Erythroblast (primary cell): ENCODE measurements at places on chromosomes 5 and 9.

DNA sequence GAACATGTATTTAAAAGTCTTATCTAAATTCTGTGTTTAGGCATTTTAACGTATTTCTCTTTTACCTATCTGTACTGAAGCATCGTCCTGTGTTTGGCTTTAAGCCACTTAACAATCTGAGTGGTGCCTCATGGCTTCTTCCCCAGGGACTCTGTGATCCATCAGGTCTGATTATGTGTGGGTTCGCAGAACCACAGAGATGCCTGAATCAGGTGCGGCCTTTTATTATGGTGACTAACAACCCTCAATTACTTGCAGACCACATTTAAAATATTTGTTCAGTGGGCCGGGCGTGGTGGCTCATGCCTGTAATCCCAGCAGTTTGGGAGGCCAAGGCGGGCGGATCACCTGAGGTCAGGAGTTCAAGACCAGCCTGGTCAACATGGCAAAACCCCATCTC, 39.6 kb upstream of the SAP30L start:
- DNase-seq = no peak

- peak; percentile 8 for DNase-seq
Observed at GRCh38 chr5:43401827-43402226, 10.4 kb downstream of the CCL28 start.

DNA sequence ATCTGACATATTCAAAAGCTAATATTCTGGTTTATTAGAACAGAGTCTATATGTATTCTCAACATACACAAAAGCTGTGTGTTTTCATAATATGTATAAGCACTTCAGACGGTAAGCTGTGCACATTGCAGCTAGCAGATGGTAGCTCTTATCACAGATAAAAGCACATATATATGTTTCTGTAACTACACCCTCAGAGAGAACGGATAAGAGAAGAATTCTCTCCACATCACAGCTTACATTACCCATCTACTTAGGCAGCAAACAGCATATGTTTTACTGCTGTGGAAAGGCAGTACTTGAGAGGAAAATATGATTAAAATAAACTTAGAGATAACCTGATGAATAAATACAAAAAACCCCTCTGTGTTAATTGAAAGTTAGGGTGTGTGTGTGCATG, 450.9 kb upstream of the ZNF608 start:
- peak; percentile 3 for DNase-seq

- DNase-seq = no peak
Observed at GRCh38 chr9:1492156-1492555, 442.0 kb downstream of the DMRT2 start.

- DNase-seq = no peak
Observed at GRCh38 chr5:60809891-60810425, 34.1 kb downstream of the ELOVL7 start.

DNA sequence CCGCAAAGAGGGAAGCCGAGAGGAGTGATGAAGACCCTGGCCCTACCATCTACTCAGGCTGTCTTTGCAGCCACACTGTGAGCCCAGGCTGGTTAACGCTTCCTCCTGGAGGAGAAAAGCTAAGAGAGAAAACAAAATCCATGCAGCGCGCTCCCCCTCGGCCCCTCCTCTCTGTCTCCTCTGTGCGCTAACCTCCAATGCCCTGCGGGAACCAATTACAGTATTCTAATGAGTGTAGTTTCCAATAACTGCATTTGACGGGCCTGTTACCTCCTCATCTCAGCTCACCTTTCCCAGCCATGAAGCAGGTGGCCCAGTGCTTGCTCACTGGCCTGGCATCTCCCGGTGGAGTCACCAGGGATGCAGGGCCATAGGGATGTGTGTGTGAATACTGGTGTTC, 565.5 kb downstream of the EBF1 start:
- DNase-seq = no peak

- DNase-seq = no peak
Observed at GRCh38 chr5:160152287-160152686, 33.0 kb upstream of the PWWP2A start.

DNA sequence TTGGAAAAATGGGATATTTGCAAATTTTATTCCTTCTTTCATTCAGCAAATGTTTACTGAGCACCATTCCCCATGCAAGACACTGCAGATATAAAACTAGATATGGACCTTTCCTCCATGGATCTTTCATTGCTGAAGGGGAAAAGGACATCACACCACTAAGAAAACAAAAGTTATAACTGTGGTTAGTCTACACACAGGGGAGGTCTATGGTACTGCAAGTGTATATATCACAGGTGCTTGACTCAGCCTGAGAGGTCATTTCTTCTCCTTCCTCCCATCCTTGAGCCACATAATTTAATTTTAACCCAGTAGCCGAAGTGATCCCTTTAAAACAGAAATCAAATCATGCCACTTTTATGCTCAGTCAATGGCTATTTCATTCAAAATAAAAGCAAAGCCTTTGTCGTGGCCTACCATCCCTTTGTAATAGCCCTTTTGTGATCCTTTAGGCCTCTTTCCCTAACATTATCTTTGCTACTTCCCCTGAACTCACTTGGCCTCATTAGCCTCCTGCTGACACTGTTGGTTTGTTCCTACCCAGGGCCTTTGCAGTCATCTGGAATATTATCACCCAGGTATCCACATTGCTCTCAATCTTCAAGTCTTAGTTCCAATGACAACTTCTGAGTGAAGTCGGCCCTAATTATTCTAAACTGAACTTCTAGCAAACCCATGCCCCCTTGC, 213.2 kb downstream of the GABRB2 start:
- DNase-seq = no peak

DNA sequence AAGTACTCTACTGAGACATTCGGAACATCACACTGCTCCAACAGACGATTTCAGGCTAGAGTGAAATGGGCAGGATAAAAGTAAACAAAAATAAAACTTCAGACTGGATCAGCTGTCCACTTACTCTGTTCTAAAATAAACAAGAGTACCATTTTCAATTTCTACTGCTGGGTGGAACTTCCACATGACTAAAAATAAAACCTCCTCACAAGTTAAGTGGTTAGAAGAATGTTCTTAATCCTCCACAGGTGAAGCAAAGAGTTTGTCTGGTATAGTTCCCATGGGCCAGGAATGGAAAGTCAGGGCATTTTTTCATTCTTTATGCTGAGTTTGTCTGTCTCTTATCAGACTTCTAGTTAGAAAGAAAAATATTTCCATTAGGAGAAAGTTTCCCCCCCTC, 15.7 kb downstream of the NUDT12 start:
- DNase-seq = no peak

- no peak for DNase-seq
Observed at GRCh38 chr9:28120184-28120583, 546.9 kb upstream of the C9orf72 start.

DNA sequence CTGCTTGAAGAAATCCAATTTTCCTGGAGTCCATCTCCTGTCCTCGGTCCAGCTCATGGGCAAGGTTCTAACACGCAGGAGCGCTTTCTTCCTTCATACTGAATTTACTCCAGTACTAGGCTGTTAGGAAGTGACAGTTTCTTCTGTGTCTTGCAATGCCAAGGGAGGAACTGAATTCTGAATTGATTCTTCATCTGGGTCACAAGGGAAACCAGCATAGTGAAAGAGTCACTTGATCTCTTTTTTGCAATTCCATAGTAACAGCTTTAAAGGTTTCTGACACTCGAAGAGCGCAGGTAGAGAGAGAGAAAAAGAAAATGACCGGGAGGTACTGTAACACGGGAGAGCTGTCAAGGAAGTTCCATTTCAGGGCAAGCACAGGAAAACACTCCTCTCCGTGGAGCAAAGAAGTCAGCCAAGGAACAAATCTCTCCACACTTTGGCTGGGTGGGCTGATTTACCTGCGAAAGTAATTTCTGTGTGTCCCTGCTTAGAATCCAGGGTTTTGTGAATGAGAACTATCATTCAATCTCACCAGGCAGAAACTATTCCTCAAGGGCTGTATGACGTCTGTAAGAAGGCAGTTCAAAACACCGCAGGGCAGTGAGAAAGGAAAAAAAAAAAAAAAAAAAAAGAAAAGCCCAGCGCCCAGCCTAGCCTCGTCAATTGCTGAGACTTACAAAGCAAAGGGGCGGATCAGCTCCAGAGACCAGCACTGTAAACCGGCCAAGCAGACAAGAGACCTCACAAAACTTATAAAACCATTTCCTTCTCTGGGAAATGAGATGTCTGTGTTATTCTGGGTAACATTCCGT, 617.8 kb downstream of the PDE4D start:
- peak; percentile 47 for DNase-seq

GRCh38 chr5:139454568-139455290, 7.8 kb downstream of the ECSCR start:
- DNase-seq = no peak

DNA sequence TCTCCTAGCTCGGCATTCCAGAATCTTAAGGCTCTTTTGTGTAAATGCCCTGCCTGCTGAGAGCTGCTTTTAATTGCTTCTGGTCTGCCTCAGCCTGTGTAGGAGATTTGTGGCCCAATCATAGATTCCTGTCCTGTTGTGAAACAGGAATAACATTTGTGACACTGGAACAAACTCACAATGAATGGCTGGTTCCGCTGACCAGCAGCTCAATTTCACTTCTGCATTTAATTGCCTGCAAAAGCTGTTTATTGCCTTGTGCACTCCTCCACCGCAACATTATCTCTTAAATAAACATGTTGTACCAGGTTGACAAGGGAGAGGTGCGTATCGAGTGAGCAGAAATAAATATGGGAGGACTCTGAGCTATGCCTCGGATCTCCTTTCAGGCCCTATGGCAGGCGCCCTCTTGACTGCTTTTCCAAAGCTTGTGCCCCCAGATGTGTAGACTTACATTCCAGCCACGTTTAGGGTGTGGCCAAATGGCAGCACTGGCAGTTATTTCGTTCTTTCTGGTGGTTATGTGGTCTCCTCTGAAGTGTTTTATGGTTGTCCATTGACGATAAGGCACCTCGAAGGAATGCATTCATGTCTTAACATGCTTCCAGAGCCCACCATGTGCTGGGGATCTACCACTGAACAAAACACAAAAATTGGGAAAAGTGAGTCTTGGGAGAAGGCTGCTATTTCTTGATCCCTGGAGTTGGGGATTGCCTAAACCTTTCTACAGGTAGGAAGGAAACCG, 58.1 kb downstream of the DMRT1 start:
- no peak for DNase-seq

DNA sequence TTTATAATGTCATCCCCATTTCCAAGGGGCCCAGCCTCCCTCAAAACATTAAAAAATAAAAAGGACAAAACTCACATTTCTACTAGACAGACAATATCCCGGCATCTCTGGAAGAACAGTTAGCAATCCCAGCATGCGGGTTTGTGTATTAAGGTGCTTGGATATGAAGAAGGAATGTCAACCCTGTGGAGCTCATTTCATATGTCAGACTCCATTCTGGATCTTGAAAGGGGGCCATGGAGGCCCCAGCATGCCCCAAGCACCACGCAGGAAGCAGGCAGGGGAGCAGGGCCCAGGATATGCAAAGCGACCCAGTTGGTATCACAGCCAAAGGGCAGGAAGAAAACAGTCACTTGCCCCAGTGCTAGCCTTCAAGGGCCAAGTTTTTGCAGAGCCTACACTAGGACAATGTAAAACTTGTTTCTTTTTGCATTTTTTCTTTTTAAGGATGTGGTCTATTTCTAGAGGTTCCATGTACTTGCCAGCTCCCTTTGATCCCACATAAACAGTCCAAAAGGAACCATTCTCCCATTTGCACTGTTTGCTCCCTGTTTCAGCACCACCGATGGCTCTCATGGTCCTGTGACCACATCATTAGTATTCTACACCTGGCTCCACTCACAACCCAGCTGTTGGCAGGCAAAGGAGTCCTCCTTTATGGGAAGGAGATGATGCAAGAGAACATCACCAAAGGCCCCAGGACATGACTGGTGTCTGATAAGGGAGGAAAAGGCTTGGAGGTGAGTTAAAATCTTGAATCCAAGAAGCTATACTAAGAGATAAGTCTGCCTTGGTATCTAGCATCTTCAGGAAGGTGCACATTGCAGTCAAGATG, 58.3 kb downstream of the FGF1 start:
- no peak for DNase-seq

DNA sequence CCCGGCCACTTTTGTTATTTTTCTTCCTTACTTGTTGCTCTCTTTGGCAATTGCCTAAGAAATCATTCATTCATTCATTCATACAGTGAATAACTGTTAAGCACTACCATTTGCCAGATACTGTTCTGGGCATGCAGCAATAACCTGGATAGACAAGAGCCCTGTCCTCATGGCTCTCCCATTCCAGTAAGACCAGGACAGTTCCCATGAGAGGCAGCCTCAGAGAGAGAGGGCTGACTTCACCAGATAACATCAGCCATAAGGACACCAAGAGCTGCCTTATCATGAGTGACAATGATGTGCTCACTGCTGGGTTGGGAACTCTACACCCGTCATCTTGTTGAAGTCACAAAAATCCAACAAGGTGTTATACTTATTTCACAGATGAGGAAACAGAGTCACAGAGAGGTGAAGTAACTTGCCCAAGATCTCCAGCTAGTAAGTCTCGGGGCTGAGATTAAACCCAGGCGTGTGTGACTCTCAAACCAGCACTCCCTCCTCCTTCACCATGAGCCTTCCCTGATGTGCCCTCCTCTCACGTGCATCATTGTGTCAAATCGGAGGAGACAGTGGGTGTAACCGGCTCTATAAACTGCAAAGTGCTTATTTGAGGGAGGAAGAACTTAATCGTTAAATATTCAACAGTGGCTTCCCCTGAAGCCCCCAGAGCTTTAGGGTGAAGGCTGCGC, 61.1 kb upstream of the TBC1D2 start:
- no peak for DNase-seq

- no peak for DNase-seq
Observed at GRCh38 chr5:28862860-28863196, 1824.4 kb upstream of the CDH9 start.

DNA sequence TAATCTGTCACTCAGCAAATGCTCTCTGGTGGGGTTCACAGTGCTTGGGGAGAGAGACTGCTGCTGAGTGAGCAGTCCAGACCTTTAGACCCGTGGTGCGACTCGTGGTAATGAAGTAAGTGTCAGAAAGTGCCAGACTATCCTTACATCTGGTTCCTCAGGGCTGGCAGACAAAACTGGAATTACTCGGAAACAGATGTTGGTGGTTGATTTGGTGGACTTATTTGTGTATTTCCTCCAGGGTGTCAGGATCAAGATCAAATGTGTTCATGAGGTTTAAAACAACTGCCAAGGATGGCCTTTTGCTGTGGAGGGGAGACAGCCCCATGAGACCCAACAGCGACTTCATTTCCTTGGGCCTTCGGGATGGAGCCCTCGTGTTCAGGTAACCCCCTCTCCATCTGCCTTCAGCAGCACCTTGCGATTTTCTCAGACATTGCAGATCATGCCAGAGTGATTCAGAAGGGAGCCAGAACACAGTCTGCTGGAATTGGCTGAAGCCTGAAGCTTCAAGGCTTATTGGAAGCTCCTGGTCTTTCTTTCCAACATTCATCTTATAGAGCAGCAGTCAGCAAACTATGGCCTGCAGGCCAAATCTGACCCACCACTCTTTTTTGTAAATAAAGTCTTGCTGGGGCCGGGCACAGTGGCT, 105.2 kb downstream of the LIFR start:
- no peak for DNase-seq

- no peak for DNase-seq
Observed at GRCh38 chr5:172821340-172821985, 12.6 kb upstream of the ERGIC1 start.

- no peak for DNase-seq
Observed at GRCh38 chr5:76271836-76272235, 131.2 kb upstream of the IQGAP2 start.

GRCh38 chr5:324736-325612, 3.5 kb downstream of the AHRR start:
- no peak for DNase-seq
